ENCODE measurements at places on chromosomes 16 and 17. TPM values are rescaled to one million over a fixed set of nuclear protein-coding genes. Genes with fewer than 3 reads are reported as not detected.

TBC1D26 gene
- 0.22 TPM for total RNA-seq

MPP2 gene
- total RNA-seq: 30.8 TPM

EVI2A gene
- total RNA-seq: 16.1 TPM

DUS1L gene
- 88.4 TPM for total RNA-seq

NDUFAF8 gene
- 74.0 TPM for total RNA-seq

XYLT2 gene
- total RNA-seq: 22.4 TPM

SLC12A3 gene
- not detected for total RNA-seq

WFIKKN1 gene
- total RNA-seq: 0.13 TPM

RNF112 gene
- total RNA-seq: 1.7 TPM

HIGD1B gene
- total RNA-seq: not detected

ACSM2A gene
- 0.20 TPM for total RNA-seq

PPL gene
- total RNA-seq: 55.5 TPM

PPY gene
- total RNA-seq: not detected

ATP1B2 gene
- total RNA-seq: 0.78 TPM

EFCAB5 gene
- 0.56 TPM for total RNA-seq

CIBAR2 gene
- total RNA-seq: not detected

GLIS2 gene
- 7.2 TPM for total RNA-seq

GP1BA gene
- not detected for total RNA-seq

RPL27 gene
- 1,406 TPM for total RNA-seq

FOXN1 gene
- not detected for total RNA-seq

HOXB2 gene
- total RNA-seq: 2.6 TPM

ESRP2 gene
- total RNA-seq: 56.0 TPM

LITAFD gene
- not detected for total RNA-seq

RND2 gene
- 10.7 TPM for total RNA-seq

CIITA gene
- total RNA-seq: 1.8 TPM

ADAM11 gene
- 0.22 TPM for total RNA-seq

MTSS2 gene
- 38.5 TPM for total RNA-seq

TUFM gene
- 95.7 TPM for total RNA-seq

PSMD12 gene
- total RNA-seq: 25.7 TPM

ARL4D gene
- total RNA-seq: 57.4 TPM

KRT39 gene
- total RNA-seq: not detected

GRAPL gene
- 1.3 TPM for total RNA-seq

CD300E gene
- not detected for total RNA-seq

PLCG2 gene
- 12.1 TPM for total RNA-seq

TPPP3 gene
- total RNA-seq: 0.54 TPM

IL17C gene
- not detected for total RNA-seq
